ENCODE measurements at places on chromosomes 3 and 15.

DNA sequence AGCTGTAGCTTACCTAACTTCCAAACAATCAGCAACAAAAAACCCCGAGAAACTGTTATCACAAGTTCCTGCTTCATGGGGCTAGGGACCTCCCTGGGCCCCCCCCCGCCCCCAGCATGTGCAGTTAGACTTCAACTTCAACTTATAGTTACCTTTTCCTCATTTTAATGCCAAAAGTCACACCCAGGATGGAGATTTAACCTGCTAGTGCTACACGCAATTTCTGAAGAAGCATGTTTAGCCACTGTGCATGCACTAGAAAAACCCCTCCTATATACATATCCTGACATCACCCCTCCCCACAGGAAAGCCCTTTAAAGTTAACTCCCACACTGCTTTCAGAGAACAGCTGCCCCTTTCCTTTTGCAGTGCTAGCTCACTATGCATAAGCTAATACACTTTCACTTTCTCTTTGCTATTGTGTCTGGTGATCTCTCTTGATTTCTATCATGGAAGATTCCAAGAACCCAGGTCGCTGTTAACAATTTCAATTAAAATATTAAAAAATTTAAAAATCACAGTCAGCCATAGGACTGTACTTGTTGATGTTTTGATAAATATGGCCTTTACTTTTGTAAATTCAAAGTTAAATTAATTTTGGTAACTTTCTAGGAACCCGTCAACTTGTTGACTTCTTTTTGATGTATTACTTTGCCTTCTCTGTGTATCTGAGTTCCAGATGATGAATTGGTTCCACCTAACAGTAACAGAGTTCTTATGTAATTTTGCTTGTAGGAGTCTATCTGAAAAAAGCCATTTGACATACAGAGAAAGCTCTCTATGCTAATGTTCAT is 75.2 kb upstream of the ACAD9 start:
- DNase-seq, result peak; percentile 70

GRCh38 chr3:57079474-57079831 is 19.0 kb downstream of the SPATA12 start:
- no peak for DNase-seq

- no peak for DNase-seq
Observed at GRCh38 chr15:79310612-79310984, 314 bp upstream of the TMED3 start.

- no peak for DNase-seq
Observed at GRCh38 chr3:153166796-153167195, 4.8 kb downstream of the RAP2B start.

DNA sequence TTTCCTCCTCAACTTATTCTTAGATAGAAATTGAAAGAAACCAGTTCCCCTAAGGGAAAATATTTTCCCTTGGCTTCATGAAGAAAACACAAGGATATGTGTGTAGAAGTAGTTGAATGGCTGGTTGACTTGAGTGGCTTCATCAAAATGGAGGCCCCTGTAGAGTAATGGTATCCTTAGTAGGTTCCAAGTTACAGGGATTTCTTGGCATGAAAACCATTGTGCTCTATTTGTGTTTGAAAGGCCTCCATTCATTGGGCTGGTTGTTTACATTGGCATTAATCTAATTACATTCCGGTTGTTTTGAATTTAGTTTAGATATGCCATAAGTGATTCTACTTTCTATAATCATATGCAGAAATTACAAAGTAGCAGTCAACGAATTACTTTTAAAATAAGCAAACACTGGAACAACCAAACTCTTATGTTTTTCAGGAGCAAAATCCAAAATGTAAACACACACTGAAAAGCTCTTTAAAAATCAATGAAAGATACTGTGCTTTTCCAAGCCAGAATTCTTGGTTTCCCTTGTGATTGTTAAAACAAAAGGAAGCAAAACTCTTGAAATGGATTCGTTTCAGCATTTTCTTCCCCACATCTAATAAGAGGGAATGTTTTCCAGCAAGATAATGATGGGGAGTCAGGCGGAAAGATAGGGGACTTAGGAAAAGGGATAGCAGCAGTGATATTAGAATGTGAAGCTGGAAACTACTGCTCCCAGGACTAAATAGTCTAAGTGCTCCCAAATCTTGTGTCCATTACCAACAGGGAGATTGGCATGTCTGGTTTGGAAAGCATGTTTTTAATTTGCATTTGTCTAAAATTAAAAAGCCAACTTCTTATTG is 77.0 kb downstream of the EPHA3 start:
- DNase-seq, result no peak

- DNase-seq, result no peak
Observed at GRCh38 chr3:142894493-142894892, 5.6 kb upstream of the PCOLCE2 start.

Data from stimulated activated CD4-positive, alpha-beta T cell treated with anti-CD3 and anti-CD28 coated beads, Interleukin-4, amount 100 ng/mL, for 1 hour (primary cell).